CD4-positive, alpha-beta T cell treated with Interleukin-4 for 4 hours (primary cell): ENCODE measurements at places on chromosomes 7 and 10.

GRCh38 chr10:121880895-121881294, 46.9 kb downstream of the ATE1 start:
- DNase-seq = no peak

DNA sequence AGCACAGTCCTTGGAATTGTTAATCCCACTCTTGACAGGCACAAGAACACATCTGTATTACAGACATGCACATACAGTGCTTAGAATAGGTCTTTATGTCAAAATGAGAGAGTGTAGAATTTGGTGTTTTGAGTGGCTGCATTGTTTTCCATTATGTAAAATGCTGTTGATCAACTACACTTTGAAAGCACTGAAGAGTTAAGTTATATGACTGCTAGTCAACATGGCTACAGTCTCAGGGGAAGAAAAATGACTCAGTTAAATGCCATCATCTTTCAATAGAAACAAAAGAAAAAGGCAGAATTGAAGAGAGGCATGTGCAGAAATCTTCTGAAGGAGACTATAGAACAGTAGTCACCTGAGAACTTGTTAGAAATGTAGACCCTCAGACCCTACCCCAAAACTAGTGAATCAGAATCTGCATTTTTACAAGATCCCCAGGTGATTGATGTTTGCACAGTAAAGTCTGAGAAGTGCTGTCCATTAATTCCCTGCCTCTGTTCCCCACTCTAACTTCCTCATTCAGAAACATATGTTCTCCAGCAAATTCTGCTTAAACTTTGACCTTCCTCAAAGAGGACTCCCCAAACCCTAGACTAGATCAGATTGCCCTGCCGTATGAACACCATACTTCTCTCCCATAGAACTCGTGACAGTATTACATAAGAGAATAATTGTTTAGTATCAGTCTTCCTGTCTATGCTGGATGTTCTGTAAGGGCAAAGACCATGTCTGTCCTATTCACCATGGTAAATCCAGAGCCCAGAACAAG, 16.0 kb downstream of the SND1 start:
- DNase-seq = no peak

DNA sequence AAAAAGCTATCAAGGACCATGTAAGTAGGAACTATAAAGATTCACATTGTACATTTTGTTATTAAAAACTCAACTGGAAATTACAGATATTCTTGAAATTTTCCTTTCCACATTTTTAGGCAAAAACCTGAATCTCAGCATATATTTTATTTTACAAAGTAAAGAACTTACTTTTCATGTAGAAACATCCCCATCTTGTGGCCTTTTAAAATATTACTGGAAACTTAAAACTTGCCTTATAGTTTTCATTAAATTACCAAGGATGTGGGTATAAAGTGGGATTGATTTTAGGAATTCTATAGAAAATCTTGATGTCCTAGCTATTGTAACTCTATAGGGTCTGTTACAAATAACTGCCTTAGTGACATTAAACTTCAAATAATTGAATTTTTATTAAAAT, 10.6 kb downstream of the DBF4 start:
- peak; percentile 55 for DNase-seq

DNA sequence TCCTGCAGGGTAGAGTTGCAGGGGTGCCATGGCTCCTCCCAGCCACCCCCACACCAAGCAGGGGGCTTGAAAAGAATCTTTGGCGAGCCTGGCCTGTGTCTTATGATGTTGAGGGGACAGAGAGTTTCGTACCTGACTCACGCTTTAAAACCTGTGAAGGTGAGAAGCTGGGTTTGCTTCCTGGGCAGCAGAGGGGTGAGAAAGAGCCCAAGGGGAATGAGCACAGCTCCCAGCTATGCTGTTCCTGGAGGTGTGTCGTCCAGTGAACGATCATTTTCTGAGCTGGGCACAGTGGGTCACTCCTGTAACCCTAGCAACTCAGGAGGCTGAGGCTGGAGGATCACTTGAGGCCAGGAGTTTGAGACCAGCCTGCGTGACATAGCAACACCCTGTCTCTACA, 13.5 kb upstream of the ADRB1 start:
- DNase-seq = no peak

GRCh38 chr7:95491634-95492314, 6.0 kb downstream of the ASB4 start:
- no peak for DNase-seq

DNA sequence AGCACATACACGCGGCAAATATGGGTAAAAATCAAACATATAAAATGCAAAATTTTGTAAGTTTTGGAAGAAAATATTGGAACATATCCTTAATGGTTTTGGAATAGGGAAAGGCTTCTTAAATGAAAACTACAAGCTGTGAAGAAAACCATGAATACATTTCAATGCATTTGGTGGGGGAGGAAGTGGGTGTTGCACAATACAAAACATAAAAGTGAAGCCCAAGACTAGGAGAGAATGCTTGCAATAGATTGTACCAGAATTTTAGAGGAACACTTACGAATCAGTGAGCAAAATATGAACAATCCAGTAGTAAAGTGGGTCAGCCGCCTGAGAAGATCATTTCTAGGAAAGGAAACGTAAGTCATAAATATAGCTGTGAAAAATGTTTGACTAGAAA, 322.6 kb upstream of the MKI67 start:
- DNase-seq = no peak

DNA sequence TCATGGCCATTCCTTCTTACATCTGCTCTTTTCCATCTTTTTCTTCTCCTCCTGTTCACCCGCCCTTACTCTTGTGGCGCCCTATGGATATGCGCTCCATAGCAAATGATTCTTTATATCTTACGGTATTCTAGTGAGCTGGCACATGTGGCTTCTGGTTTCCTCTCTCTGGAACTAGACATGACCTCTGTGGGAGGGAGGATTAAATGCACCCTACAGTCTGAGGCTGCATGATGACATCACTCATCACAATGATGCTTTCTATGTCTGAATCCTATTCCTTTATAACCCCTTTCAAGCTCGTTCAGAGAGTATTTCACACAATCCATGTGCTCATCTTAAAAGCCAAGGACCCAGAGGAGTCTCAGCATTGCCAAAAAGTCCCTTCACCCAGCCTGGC, 153.3 kb downstream of the EGFR start:
- DNase-seq = no peak

DNA sequence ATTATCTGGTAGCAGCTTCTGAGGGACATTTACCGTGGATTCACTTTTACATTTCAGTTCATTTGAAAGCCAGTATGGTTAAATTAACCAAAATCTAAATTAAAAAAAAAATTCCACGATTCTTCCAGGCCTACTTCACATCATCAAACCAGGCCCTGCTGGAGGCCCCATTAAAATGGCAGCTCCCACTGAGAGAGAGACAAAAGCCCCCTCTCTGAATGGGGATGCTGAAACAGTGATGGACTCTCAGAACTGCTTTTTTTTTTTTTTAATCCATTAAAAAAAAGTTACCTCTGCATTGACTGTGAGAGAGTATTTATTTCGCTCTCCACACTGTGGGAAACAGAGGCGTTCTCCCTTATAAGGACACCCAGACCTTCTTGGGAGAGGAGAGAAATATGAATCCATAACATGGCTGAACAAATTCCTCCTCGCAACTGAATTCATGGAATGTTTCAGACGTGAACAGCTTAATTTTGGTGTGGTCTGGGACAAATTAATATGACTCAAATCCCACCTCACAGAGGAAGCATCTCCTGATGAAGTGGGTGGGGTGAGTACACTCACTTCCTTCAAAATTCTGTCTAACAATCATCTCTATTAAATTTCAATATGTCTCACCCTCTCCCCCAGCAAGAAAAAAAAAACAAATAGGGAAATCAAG, 73.5 kb downstream of the SAMD9 start:
- no peak for DNase-seq

DNA sequence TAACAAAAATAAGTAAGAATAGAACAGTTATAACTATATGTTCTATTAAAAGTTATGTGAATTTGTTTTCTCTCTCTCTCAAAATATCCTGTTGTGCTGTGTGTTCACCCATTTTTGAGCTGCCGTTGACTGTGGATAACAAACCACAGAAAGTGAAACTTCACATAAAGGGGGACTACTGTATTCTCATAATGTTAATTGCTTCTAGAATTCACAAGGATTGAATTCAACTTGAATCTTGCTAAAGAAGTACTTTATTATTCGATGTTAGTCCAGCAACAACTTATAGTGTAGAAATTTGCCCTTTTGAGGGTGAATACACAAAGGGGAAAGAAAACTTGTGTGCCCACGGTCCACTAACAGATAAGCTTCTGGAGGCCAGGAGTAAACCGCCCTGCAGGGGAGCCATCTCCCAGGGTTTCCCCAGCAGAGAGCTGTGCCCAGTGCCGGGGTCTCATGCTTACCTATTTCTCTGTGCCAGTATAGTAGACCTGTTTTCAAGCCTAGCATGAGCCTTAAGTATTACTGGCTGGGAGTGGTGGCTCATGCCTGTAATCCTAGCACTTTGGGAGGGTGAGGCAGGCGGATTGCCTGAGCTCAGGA, 87.1 kb downstream of the KAT6B start:
- DNase-seq = peak; percentile 11
